ENCODE measurements at places on chromosomes 12 and 14.

- no peak for DNase-seq
Measured at GRCh38 chr12:56510786-56511185, 10.8 kb upstream of the RBMS2 start.

DNA sequence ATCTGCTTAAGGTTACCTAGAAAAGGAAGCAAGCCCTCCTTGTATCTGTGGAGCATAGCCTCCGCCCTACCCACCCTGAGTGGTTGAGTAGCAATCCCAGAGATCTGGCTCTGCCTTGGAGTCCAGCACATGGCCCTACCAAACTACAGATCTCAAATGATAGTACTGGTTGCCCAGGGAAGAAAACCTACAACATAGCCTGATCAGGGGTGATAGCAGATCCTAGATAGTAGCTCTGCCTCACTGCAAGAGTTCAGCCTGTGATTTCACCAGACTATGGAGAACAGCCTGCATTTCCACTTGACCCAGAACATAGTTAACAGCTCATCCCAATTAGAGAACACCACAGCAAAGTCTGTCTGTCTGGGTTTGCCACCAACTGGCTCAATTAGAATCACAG is 279.5 kb downstream of the ETNK1 start:
- DNase-seq = no peak

GRCh38 chr14:36129181-36129580 is 47.3 kb downstream of the PTCSC3 start:
- DNase-seq = no peak

- DNase-seq = no peak
Measured at GRCh38 chr12:7642876-7643309, 22.8 kb downstream of the APOBEC1 start.

DNA sequence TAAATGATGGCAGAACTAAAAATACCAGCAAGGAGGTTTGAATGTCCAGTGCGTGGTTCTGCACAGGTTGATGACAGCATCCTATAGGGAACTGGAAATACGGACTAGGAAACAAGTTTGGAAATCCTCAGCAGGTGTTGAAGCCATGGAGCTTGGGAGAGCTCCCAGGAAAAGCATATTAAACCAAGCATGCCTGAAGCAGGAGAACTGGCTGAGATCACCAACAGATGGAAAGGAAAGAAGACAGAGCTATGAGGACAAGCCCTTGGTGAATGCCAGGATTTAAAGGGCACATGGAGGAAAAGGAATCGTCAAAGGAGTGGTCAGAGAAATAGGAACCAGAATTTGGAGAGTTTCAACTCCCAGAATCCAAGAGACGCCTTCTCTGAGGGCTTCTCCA is 21.2 kb upstream of the ELK3 start:
- no peak for DNase-seq

DNA sequence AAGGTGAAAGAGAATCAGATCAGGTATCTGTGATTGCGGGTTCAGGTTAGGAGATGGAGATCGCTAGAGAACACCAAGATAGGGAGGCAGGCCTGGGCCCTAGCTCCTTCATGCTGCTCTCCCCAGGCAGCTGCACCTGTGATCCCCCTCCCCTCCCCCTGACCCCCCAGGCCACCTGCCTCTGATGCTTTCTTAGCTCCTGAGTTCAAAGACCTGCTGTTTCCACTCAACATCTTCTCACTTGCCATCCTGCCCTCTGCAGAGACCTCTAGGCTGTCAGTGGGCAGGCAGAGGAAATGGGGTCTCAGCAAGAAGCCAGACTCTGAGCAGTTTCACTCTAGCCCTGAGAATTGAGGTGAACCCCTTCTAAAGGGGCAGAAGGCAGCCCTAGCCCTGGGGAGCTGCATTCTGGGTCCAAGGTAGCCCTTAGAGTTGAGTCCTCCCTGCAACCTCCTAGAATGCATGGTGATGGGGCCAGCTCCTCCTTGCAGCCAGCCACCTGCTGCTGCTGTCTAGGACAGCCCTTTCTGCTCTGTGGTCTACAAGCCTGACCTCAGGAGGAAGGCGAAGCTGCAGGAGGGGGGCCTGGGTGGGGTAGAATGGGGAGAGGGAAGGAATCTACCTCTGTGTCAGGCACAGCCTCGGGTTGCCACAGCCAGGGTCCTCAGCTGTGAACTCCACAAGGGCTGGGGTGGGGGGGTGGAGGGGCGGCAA is 6.4 kb upstream of the SLC48A1 start:
- DNase-seq = no peak

GRCh38 chr14:58659846-58660245 is 22.1 kb downstream of the DACT1 start:
- DNase-seq = no peak

DNA sequence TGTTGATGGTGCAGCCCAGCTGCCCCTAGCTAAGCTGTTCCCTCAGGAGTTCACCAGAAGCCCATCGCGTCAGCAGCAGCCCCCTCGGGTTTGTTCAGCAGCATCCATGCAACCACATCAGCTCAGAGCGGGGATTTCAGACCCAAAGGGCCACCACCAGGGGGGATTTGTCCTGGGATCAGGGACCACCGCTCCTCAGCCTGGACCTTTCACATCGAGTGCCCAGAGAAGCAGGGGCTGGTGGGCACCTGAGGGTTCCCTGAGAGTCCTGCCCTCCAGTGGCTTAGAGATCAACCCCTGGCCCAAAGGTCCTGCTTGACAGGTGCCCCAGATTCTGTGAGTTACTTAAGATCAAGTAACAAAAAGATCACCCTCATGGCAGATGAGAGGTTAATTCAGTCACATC is 65.9 kb upstream of the C14orf180 start:
- no peak for DNase-seq

DNA sequence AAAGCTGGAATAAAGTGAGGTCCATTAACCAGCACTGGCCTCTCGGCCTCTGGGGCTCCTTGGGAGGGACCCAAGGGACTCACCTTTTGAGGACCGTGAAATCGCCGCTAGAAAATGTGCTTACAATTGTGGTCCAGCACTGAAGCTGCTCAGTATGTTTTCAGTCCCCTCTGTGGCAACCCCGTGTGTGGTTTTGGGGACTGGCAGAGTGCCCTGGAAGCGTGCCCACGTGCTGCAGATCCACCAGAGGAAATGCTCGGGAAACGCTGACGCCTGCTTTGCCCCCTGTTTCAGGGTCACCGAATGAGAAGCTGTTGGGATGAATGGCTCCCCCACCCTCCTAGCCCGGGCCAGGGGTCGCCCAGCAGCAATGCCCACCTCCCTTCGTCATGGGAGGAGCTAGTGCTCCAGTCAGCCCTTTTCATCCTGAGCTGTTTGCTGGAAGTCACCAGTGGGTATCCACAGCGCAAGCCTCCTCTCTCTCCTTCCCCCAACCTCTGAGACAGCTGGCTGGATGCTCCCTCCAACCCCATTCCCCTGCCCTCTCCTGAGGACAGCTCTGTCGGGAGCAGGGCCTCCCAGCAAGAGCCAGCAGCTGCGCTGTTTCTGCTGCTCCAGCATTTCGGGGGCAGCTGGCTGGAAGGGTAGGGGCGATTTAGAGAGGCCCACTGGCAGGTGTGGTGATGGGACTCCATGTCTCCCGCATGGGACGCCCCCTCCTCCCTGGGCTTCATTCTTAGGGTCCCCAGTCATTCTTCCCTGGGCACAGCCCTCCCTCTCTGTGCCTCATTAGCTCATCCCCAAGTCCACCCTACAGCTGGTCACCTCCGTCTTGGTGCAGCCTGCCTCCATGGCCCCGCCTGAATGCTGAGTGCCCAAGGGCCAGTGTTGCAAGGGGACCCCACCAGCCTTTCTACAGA is 33.2 kb upstream of the PPP1R13B start:
- DNase-seq = no peak

DNA sequence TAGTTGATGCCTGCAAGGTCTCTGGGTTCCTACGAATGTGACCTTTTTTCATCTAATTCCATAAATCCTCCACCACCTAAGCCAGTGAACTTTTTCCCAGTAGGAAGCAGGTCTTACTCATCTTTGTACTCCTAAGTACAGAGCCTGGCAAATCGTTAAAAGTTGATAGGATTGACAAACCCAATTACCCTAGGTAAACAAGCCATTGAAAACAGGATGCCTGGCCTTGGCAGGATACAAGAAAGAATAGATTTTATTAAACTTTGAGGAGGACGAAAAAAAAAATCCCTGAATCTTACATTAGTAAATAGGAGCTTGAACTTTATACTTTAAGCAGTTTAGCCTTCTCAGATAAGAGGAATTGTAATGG is 5.6 kb downstream of the TBPL2 start:
- no peak for DNase-seq

DNA sequence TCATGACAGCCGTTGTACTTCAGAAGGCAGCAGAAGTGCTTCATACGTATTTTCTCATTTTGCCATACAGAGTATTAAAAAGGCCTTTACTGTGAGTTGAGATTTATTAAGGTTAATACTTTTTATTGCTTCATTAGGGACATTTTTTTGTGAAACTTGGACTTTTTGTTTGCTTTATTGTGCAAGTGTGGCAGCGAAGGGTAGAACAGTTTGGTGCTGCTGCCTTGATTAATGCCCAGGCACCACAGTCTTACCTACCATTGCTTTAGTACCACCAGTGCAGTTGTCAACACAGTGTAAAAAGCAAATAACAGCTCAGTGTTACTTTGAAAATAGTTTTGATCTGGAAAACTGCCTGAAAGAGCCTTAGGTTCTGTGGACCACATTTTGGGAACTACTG is 147.4 kb downstream of the PCNX1 start:
- no peak for DNase-seq

DNA sequence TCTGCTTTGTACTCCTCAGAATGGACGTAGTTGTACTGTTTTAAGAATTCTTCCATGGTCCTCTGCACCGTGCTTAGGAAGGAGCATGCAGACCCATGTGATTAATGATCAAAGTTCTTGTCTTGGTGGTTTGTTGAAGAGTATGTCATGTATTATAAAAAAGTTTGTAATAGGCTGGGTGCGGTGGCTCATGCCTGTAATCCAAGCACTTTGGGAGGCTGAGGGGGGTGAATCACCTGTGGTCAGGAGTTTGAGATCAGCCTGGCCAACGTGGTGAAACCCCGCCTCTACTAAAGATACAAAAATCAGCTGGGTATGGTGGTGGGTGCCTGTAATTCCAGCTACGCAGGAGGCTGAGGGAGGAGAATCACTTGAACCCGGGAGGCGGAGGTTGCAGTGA is 61.8 kb upstream of the RTL1 start:
- no peak for DNase-seq

DNA sequence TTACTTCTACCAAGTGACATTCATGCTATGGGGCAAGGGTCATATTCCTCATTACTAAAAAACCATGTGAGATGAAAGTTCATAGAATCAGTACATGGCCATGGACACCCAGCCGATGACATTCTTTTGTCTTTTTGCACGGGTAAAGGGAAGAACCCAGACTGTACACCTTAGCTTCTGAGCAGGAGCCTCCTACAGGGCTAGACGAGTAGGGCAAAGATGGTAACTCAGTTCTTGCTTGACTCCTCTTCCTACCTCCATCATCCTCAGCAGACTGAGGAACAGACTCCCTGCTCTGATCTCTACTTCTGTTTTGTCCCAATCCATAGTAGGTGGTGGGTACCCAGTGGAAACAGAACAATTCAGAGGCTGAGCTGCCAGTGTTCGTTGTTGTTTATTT is 281.3 kb downstream of the NPAS3 start:
- DNase-seq = no peak

DNA sequence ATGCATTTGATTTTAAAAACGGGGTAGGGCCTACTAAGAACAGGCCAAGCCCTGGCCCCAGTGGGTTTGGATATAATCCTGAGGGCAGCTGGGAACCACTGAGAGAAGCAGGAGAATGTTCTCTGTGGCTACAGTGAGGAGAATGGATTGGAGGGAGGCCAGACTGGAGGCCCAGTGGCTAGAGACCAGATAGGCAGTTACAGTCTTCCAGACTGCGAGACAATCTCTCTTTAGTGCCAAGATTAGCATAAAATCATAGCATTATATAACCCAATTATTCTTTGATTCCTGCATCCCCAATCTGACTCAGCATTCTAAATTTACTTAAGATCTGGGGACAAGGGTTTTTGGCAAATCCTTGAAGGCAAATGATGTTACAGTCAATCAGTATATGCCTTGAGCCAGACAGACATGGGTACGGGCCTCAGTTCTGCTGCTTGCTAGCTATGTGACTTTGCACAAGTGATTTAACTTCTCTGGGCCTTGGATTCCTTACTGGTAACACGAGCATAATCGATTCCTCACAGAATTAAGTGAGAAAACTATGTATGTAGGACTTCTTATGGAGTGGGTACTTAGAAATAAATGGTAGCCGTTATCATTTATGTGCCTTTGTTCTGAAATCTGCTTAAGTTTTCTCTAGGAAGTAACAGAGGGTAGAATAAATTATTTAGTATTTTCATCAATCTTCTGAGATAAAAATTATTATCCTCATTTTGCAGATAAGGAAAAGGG is 18.3 kb downstream of the NINJ2 start:
- no peak for DNase-seq

DNA sequence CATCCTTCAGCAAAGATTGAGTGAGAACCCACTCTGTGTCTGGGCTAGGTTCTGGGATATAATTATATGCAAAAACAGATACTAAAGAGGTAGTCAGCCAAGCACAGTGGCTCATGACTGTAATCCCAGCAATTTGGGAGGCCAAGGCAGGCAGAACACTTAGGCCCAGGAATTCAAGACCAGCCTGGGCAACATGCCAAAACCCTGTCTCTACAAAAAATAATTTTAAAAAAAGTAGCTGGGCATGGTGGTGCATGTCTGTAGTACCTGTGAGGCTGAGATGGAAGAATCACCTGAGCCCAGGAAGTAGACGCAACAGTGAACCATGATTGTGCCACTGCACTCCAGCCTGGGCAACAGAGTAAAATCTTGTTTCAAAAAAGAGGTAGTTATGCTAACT is 237.5 kb upstream of the HMGA2 start:
- no peak for DNase-seq

Measured in germinal center (tissue), 1 donor.